ENCODE measurements at places on chromosomes 12 and 14. TPM values are rescaled to one million over a fixed set of nuclear protein-coding genes. Genes with fewer than 3 reads are reported as not detected.

The VSIG10 gene
- 21.2 TPM for polyA plus RNA-seq

The CD27 gene
- not detected for polyA plus RNA-seq

The FAM181A gene
- polyA plus RNA-seq: not detected

The FGF6 gene
- polyA plus RNA-seq: not detected

The SLC22A17 gene
- polyA plus RNA-seq: 20.6 TPM

The TULP3 gene
- 22.6 TPM for polyA plus RNA-seq

The KRT72 gene
- polyA plus RNA-seq: not detected

The KCNC2 gene
- not detected for polyA plus RNA-seq

The RAB5B gene
- polyA plus RNA-seq: 54.0 TPM

The HSPA2 gene
- 13.9 TPM for polyA plus RNA-seq

The VEZT gene
- 41.2 TPM for polyA plus RNA-seq

The KRT71 gene
- polyA plus RNA-seq: not detected

The CMTM5 gene
- not detected for polyA plus RNA-seq

Measured in SK-N-SH (cell line).